Fibroblast of lung (primary cell): ENCODE measurements at places on chromosomes 11 and 22. TPM values are rescaled to one million over a fixed set of nuclear protein-coding genes. Genes with fewer than 3 reads are reported as not detected.
A peak's percentile ranks its signal among the peaks of the same experiment; 100 is the strongest.

PANX3 gene
- not detected in 2 replicates for polyA plus RNA-seq

NRXN2 gene
- polyA plus RNA-seq, result 0.75 TPM in 1 of 2 replicates, not detected in the other

KCNC1 gene
- not detected in 2 replicates for polyA plus RNA-seq

MUC6 gene
- not detected in 2 replicates for polyA plus RNA-seq

TRIM49 gene
- not detected in 2 replicates for polyA plus RNA-seq

BTG4 gene
- 0.08 and 0.09 TPM in 2 replicates for polyA plus RNA-seq

- DNase-seq, result no peak
Measured at GRCh38 chr22:43205261-43205691, 18.3 kb upstream of the TTLL12 start.

DNA sequence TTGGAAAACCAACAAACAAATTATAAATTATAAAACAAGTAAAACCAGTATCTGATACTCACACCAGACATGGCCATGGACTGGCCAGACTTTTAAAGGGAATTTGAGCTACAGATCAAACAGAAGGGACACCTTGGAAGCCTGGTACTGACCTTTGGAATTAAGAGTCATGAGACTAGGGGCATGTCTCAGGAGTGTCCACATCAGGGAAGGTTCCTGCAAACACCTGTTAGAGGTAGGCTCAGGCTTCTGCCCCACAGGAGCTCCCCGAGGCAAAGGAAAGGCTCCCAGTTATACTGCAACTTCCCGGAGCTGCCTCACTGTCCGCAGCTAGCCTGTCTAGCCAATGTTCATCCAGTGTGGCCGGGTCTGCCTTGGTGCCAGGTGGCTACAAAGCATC, 290.1 kb downstream of the BUD13 start:
- no peak for DNase-seq

- DNase-seq, result no peak
Measured at GRCh38 chr11:94630221-94630620, 63.1 kb downstream of the PIWIL4 start.

DNA sequence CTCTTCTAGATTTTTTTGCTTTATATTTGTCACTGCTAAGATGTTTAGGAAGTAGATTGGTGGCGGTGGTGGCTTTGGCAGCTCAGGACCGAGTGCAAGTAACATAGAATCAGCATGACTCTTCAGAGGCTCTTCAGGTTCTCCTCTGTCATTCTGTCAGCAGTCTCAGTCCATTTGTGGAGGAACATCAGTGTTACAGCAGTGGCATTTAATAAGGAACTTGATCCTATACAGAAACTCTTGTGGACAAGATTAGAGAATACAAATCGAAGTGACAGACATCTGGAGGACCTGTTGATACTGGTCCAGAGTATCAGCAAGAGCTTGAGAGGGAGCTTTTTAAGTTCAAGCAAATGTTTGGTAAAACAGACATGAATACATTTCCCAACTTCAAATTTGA, 82.2 kb upstream of the GNAZ start:
- DNase-seq, result no peak

DNA sequence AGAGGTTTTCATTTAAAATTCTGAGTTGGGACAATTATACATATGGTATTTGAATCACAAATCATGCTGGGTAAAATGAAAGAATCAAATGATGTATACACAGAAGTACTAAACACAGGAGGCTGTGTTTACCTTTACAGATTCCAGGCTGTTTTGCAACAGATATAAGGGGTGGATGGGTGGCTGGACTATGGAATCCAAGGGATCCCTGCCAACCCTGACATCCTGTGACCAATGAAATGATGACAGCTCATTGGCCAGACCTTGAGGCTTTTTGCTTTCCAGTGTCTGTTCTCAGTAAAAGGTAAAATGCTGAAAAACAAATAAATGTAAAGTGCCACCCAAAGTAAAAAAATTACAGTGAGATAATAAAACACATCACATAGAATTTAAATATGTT, 3.3 kb upstream of the DDI1 start:
- DNase-seq, result peak; percentile 81

DNA sequence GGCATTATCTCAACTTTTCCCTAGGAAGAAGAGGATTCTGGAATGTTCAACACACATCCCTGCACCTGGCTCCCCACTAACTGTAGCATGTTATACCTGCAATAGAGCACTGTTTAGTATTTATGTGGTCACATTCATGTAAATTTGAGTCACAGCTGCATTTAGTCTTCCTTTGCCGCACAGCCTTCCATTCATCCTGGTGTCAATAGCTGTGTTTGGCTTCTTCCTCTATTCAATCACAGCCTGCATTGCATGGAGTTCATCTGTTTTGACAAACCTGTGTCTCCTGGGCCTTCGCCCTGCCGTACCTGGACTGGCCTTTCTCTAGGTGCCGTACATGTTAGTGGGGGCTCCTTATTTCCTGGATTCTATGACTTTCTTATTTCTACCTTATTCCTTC, 4.1 kb upstream of the C22orf39 start:
- DNase-seq, result no peak

- DNase-seq, result no peak
Measured at GRCh38 chr11:101321222-101321621, 191.6 kb upstream of the PGR start.

- peak; percentile 33 for DNase-seq
Measured at GRCh38 chr11:70080763-70081162, 2.6 kb downstream of the ANO1 start.

DNA sequence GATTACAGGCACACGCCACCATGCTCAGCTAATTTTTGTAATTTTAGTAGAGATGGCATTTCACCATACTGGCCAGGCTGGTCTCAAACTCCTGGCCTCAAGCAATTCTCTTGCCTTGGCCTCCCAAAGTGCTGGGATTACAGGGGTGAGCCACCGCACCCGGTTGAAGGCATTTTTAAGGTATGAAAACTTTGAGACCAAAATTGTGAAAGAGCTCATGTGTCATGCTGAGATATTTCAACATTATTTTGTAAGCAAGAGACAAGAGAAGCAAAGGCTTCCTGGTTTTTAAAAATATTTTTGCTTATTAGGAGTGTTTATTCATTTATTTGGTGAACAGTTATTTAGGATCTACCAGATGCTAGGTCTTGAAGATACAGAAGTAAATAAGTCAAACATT, 6.8 kb downstream of the NHERF4 start:
- no peak for DNase-seq

DNA sequence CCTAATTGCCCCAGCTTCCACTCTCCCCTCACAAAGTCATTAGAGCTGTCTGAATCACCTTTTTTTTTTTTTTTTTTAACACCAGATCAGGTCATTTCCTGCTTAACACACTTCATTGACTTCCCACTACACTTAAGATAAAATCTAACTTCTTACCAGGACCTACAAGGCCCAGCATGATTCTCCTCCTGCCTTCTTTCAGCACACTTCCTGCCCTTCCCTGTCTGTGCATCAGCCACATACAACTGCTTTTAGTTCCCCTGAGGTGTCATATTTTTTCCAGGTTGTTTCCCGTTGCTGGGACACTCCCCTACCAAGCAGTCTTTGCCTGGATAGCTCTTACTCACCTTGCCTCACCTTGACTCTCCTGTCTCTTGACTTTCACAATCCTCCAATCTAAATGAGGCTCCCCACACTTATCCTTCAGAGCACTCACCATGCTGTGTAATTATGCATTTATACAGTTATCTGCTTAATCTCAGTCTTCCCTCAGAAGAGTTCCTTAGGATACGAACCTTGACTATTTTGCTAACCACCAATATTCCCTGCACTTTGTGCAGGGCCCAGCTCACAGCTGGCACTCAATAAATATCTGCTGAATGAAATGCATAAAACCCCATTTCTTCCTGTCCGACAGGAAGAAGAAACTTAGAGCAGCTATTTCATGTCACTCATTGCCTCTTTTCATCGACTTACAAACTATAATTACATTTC, 96.6 kb upstream of the AKIP1 start:
- peak; percentile 88 for DNase-seq

- DNase-seq, result no peak
Measured at GRCh38 chr11:106748059-106748458, 270.2 kb downstream of the GUCY1A2 start.

GRCh38 chr11:66863428-66864125, 6.7 kb downstream of the LRFN4 start:
- no peak for DNase-seq

DNA sequence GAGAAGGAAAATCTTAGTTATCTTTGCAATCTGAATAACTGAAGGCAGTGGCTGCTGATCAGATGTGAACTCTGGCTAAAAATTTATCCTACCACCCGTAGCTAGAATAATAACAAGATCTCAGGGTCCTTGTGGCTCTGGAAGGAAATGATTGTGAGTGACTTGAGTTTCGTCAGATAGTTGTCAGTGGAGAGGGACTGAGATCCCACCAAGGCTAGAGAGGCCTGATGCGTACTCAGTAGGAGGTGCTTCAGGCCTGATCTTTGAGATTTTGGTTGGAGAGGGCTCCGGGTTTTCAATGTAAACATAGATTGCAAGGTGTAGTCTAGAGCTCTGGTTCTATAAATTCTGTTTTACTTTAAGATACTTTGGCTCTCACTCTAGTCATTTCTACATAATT, 1.4 kb downstream of the MADD start:
- no peak for DNase-seq

DNA sequence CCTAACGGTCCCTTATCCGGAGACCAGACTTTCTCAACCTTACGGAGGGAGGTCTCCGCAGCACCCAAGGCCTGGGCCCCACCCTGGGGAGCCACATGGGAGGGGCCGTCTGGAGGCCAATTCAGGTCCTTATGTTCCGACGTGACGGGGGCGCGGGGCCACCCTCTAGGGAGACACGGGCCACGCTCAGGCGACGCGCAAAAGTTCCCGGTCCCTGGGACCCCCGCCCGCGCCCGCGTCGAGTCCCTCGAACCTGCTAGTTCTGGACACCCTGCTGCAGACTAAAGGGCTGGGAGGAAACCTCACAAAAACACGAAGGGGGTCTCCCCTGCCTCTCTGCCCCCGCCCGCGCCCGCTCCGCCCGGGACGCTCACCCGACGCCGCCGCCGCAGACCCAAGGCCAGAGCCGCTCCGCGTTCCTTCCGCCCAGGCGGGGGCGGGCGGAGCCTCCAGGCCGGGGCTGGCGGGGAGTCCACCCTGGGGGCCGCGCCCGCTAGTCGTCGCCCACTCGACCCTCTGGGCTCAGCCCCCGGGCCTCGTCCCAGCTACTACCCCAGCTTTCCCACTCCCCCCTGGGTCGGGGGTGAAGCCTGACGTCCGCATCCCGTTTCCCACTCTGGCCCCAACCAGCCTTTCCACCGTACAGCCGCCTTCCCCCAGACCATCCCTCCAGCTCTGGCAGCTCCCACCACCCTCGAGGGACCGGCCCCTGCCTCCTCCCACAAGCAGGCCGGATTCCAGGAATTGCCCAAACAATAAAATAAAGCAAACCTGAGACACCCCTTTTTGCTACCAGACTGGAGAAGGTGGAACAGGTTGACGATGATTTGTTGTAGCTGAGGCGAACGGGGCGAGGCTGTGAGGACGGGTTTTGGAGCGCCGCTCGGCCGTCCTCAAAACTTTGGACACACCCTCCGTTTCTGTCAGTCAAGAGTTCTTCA, 2.7 kb downstream of the RNH1 start:
- DNase-seq, result peak; percentile 52

DNA sequence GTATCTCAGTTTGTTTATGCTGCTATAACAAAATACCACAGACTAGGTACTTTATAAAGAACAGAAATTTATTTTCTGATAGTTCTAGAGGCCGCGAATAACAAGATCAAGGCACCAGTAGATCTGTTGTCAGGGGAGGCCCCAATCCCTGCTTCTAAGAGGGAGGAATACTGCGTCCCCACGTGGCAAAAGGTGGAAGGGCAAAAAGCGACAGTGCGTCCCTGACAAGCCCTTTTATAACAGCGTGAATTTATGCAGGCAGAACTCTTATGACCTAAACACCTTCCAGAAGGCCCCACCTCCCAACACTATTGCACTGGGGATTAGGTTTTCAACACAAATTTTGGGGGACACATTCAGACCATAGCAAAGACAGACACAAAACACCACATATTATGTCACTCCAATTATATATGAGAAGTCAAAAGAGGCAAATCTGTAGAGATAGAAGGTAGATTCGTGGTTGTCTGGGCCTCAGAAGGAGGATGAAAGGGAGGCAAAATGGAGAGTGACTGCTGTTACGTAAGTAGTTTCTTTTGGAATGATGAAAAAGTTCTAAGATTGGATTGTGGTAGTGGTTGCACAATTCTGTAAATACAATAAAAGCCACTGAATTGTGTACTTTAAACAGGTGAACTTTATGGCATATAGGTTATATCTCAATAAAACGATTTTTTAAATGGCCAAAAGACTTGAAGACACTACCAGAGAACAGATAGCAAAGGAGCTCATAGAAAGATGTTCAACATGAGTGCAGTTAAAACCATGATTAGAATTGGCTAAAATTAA, 30.1 kb upstream of the TNRC6B start:
- no peak for DNase-seq

DNA sequence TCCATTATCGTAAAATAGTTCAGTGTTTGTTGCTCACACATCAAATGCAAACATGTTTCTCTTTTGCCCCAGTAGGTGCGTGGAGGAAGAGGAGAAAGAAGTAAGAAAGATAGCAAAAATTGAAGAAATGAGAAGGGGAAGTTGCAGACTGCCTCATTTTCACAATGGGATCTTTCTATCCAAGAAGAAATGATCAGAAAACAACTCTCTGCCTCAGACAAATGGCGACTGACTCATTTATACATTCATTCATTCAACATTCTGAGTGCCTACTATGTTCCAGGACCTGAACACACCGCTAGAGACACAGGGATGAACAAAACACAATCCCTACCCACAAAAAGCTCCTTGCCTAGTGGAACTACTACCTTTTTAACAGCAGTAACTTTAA, 367 bp downstream of the HPS5 start:
- DNase-seq, result no peak

DNA sequence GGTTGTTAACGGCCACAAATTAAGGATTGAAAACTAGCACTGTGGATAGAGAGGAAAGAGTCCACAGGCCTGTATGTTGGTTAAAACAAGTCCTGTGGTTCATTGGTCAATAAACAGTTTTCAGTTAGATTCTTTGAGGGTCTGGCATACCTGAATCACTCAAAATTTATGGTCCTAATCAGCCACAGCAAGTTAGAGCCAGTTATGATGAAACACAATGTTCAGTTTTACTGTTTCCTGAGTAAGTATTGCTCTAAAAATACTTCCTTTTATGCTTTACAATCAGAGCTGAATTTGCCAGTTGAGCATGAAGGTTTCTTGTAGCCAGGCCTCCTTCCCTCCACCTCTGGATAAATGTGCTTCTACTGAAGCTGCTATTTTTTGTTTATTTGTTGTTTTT, 12.9 kb upstream of the CAT start:
- DNase-seq, result peak; percentile 16
